GM12878 (cell line): ENCODE measurements at places on chromosomes 3 and 15.

GRCh38 chr3:61530355-61530754 lies 31.0 kb upstream of the PTPRG start:
- H3K36me3 ChIP-seq = no peaks in the 10 kb centered on the region
- H3K4me1 ChIP-seq = no peaks in the 10 kb centered on the region
- DNase-seq = no peak
- no peaks in the 10 kb centered on the region for H3K27me3 ChIP-seq

- no peak overlapping the region for H3K4me3 ChIP-seq
- H3K36me3 ChIP-seq = no peaks in the 10 kb centered on the region
- no peaks in the 10 kb centered on the region for H3K4me1 ChIP-seq
Measured at GRCh38 chr15:28783466-28783865, 65.0 kb downstream of the GOLGA6L7 start.

GRCh38 chr3:135100366-135100765 lies 305.3 kb downstream of the EPHB1 start:
- H3K27ac ChIP-seq = no peak overlapping the region
- H3K27me3 ChIP-seq = no peaks in the 10 kb centered on the region
- no peak overlapping the region for H3K4me3 ChIP-seq
- no peak for DNase-seq
- no peaks in the 10 kb centered on the region; the same call in 1 of the 2 replicates for H3K36me3 ChIP-seq
- H3K4me1 ChIP-seq = no peaks in the 10 kb centered on the region

GRCh38 chr3:73513260-73513659 lies 111.5 kb downstream of the PDZRN3 start:
- H3K4me1 ChIP-seq = no peaks in the 10 kb centered on the region
- no peak overlapping the region for H3K27ac ChIP-seq
- H3K4me3 ChIP-seq = no peak overlapping the region
- H3K27me3 ChIP-seq = no peaks in the 10 kb centered on the region

DNA sequence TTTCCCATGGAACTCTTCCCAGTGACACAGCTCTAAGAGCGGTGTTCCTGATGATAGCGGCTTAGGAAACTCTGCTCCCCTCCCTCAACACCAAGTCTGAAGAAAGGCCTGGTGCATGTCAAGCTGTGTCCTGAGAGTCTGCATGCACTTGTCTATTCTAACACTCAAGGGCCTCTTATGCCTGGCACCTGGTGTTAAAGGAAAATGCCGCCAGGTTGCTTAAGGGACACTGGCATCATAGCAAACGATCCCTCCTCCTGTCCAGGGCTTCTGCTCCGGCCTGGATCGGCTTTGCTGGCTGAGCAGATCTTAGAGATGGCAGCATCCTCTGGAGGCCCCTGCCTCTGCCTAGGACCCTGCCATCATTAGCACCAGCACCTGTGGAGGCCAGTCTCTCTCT lies 121.7 kb downstream of the MEGF11 start:
- H3K27ac ChIP-seq = no peak overlapping the region
- no peak for DNase-seq
- no peak overlapping the region for H3K4me3 ChIP-seq
- no peaks in the 10 kb centered on the region for H3K36me3 ChIP-seq

DNA sequence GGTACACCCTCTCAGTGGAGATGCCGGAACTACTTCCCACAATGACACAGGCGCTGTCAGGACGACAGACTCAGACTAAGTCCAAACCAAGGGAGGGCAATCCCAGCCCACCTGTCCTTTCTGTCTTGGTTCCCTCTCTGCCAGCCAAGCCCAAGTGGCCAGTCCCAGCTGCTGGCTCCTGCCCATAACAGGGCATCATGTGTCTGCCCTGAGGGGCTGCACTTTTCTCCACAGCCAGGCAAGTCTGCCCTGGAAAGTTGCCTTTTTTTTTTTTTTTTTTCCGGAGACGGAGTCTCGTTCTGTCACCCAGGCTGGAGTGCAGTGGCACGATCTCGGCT lies 20.0 kb upstream of the BCL2A1 start:
- H3K36me3 ChIP-seq = no peaks in the 10 kb centered on the region
- no peak overlapping the region; the same call in 1 of the 2 replicates for H3K27ac ChIP-seq
- peaks cover 18% of the 10 kb centered on the region for H3K4me1 ChIP-seq
- no peak for DNase-seq
- no peaks in the 10 kb centered on the region for H3K27me3 ChIP-seq
- no peak overlapping the region for H3K4me3 ChIP-seq

- H3K4me3 ChIP-seq = no peak overlapping the region
- no peaks in the 10 kb centered on the region for H3K4me1 ChIP-seq
- no peak for DNase-seq
- H3K27ac ChIP-seq = no peak overlapping the region
Measured at GRCh38 chr3:141594357-141594756, 107.5 kb downstream of the RASA2 start.

- no peaks in the 10 kb centered on the region for H3K36me3 ChIP-seq
- H3K27me3 ChIP-seq = no peaks in the 10 kb centered on the region
- no peak overlapping the region for H3K27ac ChIP-seq
Measured at GRCh38 chr3:48306860-48307530, 26.5 kb downstream of the SPINK8 start.

DNA sequence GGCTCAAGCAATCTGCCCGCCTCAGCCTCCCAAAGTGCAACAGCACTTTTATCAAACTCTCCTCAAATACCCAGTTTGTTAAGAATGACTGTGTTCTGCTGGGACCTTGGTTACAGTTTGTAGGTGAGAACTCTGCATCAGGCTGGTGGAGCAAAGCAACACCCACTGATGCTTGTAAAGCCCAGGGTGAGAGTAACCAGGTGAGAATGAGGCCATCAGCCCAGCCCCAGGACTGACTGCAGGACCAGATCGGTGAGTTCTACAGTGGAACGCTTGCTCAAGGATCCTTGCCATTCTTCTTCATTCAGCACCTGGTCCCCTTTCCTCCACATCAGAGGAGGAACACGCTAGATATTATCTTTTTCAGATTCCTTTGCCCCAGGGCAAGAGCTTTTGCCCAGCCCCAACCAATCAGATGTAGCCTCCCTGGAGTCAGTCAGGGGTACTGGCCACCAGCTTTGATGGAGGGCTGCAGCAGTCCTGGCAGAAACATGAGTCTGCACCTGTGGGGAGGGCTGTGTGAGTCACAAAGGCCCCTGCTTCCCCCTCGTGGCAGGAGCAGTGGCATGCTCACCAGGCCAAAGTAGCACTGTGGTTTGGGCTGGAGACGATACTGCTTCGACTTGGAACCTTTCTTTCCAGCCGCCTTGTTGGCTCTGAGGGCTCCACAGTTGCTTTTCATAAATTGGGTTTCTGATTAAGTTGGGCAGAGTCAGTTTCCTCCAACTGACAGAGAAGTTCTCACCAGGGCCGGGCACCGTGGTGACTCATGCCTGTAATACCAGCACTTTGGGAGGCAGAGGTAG lies 3.5 kb upstream of the SHISA5 start:
- no peaks in the 10 kb centered on the region for H3K27me3 ChIP-seq
- peaks cover 6% of the 10 kb centered on the region for H3K4me1 ChIP-seq
- no peak overlapping the region for H3K27ac ChIP-seq
- DNase-seq = no peak

DNA sequence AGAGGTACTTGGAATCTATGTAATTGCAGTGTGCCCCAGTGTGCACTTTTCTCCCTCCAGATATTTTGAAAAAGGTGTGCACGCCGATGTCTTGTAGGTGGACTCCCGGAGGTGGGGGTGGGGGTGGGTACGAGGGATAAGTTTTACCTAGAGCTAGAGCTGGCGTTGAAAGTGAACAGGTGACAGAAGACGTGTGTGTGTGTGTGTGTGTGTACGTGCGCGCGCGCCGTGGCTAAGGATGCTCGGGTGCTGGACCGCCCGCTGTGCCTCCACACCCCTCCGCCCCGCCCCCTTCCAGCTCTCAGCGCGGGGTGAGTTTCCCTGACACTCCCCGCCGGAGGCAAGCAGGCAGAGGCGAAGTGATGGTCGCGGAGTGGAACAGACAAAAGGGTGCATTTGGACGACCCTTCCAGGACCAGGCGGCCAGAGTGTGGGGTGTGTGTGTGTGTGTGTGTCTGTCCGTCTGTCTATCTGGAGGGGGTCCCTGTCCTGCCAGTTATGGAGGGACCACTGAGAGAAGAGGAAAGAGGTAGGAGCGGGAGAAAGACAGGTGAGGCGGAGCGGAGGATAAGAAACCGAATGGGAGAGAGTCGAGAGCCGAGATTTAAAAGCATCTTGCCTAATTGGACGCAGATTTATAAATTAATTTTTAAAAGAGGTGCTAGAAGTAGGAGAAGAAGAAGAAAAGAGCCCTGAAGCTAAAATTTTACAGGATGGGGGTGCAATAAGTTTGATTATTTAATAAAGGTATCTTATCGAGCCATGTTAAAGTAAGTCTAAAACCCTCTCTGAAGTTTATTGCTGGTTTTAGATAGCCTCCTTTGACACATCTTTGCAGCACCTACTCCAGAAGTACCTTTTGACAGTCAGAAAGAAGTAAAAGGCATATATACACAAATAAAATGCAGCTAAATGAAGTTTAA lies 335.8 kb upstream of the THRB start:
- H3K4me3 ChIP-seq = no peak overlapping the region
- no peaks in the 10 kb centered on the region for H3K36me3 ChIP-seq
- no peaks in the 10 kb centered on the region for H3K4me1 ChIP-seq

DNA sequence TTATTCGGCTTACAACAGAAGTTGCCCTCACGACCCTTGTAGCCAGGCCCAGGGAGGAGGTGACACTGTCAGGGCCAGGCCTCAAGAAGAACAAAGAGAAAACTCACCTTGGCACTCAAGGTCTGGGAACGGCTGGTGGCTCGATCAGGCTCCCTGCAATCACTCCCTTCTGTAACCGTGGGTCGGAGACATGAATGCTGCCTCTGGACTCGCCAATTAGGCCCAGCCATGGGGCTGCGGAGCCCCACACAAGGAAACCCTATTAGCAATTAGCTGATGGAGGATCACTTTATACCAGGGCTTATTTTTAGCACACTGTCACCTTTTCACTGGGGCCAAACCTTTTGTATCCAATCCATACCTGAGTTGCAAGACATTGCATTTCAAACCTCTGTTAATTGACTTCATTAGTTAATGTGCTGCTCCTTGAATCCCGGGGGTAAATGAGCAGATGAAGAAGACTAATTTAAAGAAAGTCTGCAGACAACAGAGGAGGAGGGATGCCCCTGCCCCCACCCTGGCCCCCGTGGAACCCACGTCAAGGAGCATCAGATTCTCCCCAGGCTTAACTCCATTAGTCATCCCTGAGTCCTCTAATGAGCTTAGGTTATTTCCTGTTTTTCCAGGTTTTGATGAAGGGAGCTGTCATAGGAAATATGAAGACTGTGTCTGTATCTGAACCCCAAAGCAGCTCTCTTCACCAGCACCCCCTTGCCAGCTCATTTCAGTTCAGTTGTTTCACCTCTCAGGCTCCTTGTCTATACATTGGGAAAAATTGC lies 255.3 kb downstream of the RORA start:
- H3K27ac ChIP-seq = no peak overlapping the region
- no peaks in the 10 kb centered on the region; the same call in none of the 2 replicates for H3K27me3 ChIP-seq
- no peak overlapping the region for H3K4me3 ChIP-seq
- H3K36me3 ChIP-seq = no peaks in the 10 kb centered on the region
- DNase-seq = no peak
